Esophagus squamous epithelium (tissue), 5 donors: ENCODE measurements at places on chromosomes 16 and 17.

DNA sequence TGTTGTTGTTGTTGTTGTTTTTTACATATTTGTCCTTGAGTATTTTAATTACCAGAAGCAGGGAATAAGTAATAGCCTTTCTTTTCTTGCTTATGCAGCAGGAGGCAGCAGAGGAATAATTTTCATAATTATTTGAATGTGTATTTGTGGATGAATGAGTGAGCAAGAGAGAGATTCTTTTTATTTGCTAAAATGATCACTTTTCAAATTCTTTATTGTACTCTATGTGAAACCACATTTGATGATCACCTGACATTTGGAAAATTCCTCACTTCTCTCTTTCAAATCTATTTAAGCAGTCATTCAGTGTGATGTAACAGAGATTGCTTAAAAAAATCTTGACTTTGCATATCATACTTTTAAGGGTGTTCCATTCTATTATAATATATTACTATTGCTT is 223.6 kb downstream of the BCAS3 start:
- no peak for DNase-seq

GRCh38 chr16:4097826-4098240 is 18.4 kb downstream of the ADCY9 start:
- DNase-seq: no peak

GRCh38 chr16:71637398-71637797 is 11.4 kb downstream of the MARVELD3 start:
- DNase-seq: no peak

DNA sequence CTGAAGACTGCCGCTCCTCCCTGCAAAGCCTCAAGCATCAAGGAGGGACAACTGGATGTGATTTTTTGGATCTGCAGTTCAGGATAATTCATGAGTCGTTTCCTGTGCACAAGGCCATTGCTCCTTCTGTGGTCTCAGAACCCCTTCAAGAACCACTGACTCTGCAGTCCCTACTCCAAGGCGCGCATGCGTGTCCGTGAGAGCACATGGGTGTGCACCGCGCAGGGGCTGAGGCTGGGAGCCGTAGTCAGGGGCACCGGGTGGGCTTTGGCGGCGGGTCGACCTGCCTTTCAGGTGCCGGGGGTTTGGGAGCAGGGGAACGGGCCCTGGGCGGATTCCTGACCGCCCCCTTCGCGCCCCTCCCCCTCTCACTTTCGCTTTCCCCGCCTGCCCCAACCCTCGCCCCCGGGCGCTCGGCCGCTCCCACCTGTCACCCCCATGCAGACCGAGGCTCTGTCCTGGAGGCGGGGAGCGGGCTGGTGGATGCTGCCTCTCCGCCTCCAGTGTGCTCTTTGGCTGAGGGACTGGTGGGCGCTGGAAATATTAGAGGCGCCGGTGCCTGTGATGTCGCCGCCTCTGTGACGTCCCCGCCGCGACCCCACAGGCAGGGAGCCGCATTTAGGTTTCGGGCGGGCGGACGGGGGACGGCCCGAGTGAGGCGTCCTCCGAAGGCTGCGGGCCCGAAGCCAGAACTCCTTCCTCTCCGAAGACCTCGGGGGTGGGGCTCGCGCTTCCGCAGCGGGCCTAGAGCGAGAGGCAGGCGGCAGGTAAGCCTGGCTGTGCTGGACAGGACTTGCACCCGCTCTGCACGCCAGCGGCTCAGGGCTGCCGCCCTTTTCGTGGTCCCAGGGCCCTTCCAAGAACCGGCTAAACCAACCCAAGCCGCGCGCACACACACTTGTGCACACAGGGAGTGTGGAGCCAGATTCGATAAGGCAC is at the start of gene SPATA32:
SPATA32 (minus strand) TSS at position 518 of the 939 bp plus-strand sequence; CDS start at position 440, 78 bp downstream.
- DNase-seq: no peak

- no peak for DNase-seq
Measured at GRCh38 chr17:83135692-83136091, 56.3 kb downstream of the METRNL start.

- DNase-seq: peak; percentile 75
Measured at GRCh38 chr17:7833795-7834541, at the start of gene KDM6B. TSS of gene KDM6B (plus strand) at chr17:7834217. CDS start at chr17:7845555, 11,338 bp downstream.

GRCh38 chr16:13110124-13110796 is 208.9 kb downstream of the SHISA9 start:
- DNase-seq: no peak

- DNase-seq: no peak
Measured at GRCh38 chr17:11308531-11308930, 67.5 kb downstream of the SHISA6 start.

GRCh38 chr16:63315229-63315628 is 1279.0 kb upstream of the CDH8 start:
- no peak for DNase-seq

DNA sequence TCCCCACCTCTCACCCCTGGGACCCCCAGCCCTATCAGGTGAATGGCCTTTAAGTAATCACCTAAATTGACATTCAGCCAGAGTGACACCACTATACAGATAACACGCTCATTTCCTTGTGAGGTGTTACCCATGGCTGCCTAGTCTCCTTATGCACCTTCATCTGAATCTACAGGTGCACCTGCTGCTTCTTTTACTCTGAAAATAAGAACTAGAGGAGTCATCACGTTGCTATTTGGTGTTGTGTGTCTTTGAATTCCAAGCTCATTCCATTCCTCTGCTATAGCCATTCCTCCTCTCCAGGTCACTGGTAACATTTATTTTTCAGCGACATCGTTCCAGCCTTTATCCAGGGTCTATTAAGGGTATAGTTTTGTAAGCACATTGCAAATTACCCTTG is 9.8 kb downstream of the LGALS9 start:
- DNase-seq: no peak

- DNase-seq: no peak
Measured at GRCh38 chr17:8133399-8133798, 9.5 kb upstream of the HES7 start.

DNA sequence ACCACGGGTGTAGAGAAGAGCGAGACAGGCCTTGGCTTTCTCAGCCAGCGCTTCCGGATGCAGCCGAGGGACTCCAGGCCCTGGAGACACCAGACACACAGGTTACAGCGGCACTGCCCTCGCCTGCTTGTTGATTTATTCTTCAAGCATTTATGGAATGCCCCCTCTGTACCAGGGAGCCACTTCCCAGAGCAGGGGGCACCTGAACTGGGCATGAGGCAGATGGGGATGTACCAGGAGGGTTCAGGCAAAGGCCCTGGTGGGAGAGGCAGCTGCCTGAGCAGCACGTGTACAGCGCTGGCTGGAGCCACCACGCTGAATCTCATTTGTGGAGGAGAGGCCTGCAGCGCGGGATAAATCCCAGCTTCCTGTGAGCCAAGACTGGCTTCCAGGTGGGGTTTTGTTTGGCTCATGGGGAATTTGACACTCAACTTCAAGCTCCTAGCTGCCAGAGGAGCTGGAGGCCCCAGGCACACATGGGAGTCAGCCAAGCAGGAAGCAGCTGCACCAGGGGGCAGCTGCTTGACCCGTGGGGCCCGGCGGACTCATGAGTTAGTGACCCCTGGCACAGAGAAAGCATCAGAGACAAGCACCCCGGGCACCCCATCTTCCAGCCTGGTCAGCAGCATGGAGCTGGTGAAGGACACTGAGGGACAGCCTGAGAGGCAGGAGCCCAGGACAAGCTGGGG is 59.7 kb downstream of the IL21R start:
- no peak for DNase-seq

GRCh38 chr16:9503251-9503984 is 412.0 kb downstream of the HAPSTR1 start:
- DNase-seq: no peak
